ENCODE measurements at places on chromosomes 5 and 9.
A peak's percentile ranks its signal among the peaks of the same experiment; 100 is the strongest.

- DNase-seq: no peak
These were observed 340.7 kb downstream of the TLE4 start for GRCh38 chr9:79912318-79913070.

- DNase-seq: no peak
These were observed 108.3 kb upstream of the PCA3 start for GRCh38 chr9:76655971-76656370.

DNA sequence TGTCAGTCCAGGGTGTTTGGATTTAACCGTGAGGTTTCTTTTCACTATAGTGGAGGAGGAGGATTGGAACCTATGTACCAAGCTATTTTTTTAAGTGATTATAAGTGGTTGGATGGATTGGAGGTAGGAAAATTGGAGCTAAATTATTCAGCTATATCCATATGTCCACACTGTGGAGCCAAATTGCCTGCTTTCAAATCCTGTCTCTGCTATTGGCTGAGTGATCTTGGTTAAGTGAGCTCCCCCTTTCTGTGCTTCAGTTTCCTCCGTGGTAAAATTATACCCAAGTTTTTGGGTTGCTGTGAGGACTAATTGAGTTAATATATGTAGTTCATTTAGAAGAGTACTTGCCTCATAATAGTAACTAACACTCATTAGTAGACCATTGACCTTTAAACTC, 2.5 kb downstream of the CENPP start:
- DNase-seq: no peak

GRCh38 chr9:127537014-127537413, 75.1 kb upstream of the STXBP1 start:
- DNase-seq: peak; percentile 64

DNA sequence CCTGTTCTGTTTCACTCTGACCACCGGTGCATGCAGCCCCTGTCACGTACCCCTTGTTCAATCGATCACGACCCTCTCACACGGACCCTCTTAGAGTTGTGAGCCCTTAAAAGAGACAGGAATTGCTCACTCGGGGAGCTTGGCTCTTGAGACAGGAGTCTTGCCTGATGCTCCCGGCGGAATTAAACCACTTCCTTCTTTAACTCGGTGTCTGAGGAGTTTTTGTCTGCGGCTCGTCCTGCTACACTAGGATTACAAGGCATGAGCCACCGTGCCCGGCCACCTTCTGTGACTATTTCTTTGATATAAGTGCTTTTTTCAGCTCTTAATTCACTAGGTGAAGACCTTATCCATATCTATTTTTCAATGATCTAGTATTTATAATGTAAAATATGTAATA, 167.5 kb downstream of the TTC39B start:
- DNase-seq: no peak

DNA sequence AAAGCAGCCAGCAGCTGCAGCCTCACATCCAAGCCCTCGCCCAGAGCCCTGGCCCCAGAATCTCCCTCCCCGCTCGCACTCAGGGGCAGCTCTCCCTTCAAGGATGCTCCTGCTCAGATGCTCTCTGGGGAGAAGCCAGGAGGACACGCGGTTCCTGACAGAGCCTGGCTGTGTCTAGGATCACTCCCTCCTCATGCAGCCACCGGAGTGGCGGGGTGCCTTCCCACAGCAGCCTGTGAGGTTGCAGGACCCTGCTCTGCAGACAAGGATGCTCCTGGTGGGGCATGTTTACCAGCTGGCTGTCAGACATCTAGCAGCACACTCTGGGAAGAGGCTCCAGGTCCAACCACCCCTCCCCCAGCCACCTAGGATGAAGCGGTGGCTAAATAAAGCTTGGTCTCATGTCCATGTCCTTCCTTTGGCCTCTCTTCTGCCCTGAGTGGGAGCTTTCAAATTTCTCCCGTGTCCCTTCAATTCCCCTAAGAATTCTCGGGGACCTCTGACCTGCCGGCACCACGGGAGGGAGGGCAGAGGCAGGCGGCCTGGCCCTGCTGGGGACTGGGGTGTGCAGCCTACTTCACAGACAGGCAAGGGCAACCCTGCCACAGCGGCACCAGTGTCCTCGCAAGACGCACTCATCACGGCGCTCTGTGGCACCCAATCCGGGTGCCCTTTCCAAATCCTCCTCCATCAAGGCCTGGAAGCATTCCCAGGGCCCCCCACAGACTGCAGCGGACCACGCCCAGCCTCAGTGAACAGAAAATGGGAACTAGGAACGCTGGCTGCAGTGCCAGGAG, 88.3 kb upstream of the SARDH start:
- DNase-seq: no peak

GRCh38 chr5:119402555-119402954, 46.7 kb downstream of the TNFAIP8 start:
- DNase-seq: no peak

DNA sequence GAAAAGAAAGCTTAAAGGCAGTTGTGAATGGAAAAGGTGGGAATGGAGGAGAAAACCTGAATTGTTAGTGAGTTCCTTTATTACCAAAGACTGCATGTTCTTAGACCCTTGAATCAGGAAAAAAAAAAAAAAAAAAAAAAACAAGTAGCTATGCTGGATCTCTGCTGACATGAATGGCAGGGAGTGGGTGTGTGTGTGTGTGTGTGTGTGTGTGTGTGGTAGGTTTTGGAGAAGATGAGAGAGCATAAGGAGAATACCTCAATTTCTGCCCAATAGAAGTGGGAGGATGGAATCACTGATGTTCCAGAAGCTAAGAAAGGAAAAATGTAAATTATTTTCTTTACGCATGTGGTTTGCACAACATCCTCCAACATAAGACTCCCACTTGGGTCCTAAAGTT, 25.5 kb upstream of the NR4A3 start:
- DNase-seq: no peak

- no peak for DNase-seq
These were observed 210.9 kb downstream of the C9orf152 start for GRCh38 chr9:109996936-109997580.

- no peak for DNase-seq
These were observed 62.1 kb upstream of the TMC1 start for GRCh38 chr9:72459308-72459707.

GRCh38 chr5:16626696-16627264, 10.0 kb upstream of the RETREG1 start:
- no peak for DNase-seq

DNA sequence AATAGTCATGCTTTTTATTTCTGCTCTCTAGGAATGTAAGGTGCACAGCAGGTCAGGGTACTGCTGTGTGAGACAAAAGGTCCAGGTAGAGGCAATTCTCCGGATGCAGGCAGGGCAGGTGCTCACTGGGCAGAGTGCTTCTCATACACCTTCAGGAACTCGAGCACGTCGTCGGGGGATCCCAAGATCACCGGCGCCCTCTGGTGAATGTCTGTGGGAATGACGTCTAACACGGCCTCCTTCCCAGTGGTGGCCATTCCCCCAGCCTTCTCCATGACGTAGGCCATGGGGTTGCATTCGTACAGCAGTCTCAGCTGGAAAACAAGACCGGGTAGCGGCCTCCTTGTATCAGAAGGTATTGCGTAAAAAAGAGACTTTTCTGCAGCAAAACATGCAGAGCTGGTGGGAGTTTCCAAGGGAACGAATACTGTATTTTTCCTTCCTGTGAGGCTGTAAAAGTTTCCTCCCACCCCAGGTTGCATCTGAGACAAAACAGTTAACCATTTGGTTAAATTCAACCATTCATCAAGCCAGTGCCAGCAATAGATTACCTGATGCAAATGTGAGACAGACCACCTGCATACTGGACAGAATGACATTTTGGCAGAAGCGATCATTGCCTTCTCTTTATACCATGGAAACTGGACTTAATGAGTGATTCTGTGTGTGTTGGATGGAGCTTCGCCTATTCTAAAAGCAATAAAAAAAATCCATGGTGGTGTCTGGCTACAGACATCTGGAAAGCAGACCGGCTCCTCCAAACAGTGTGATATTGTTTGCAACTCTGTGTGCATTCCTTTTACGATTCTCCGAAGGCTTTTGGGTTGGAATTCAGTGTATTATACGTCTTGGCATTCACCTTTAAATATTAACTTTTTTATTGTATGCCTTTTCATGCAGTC, 9.9 kb upstream of the FBP2 start:
- DNase-seq: peak; percentile 42

DNA sequence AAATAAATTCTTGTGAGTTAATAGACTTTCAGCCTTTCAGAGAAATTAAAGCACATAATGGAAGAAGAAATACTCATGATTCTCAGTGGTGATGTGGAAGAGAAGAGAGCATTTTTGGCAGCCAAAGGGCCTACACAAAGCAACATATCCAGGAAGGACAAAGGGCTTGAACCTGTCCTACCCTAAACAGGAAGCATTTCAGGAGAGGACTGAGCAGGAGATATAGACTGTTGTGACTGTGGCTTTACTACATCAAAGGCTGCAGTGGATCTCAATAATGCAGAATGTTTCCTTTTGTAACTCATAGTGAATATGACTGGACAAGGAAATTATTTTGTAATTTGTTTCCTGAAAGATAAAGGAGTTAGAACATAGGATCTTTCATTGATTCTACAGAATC, 1.3 kb upstream of the PARP8 start:
- DNase-seq: no peak

DNA sequence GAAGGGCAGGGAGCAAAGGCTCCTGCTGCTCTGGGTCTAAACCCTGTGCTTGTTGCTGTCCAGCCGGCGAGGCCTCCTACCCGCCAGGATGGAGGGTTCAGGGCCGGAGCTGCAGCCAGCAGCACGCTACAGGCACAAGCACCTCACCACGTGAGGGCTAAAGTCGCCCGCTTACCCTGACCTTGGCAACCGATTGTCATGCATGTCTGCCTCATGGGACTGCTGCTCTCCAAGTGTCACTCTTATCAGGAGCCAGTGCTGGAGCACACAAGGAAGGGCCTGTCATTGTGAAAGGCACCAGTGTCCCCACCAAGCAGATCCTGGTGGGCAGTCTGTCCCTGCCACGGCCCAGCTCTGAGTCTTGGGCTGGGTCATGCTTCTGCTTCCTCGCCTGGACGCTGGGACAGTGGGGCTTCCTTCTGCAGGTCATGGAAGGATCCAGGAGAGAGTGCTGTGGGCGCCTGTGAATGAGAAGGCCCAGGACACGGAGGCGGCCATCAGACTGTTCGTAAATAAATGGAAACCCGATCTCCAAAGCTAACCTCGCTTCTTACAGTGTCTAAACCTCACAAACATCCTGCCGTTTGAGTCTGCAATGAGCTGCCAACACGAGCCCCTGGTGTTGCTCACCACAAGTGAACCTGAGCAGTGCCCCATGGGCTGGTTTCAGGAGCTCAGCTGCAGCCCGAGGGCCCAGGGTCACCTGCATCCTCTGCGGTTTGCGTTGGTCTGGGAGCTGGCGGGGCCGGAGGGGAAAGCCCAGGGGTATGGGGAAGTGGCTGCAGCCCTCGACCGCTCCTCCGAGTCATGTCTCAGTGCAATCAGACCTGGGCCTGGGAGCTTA, 58.2 kb upstream of the RXRA start:
- DNase-seq: no peak

DNA sequence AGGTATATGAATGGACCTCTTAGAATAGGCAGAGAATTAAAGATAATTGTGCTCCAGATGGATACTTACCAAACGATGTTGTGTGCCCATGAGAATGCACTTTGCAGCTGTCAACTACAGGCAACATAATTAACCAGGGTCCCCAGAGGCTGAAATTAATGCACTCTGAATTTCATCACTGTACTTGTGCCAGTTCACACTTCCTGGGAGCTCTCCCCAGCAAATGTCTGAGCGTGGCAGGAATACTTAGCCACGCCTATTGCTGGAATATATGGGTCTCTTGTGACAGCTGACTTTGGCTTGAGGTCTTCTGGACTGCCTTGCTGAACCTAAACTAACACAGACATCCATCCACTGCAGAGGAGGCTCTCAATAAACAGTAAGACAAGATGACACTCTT, 11.9 kb upstream of the C1QTNF2 start:
- DNase-seq: no peak

DNA sequence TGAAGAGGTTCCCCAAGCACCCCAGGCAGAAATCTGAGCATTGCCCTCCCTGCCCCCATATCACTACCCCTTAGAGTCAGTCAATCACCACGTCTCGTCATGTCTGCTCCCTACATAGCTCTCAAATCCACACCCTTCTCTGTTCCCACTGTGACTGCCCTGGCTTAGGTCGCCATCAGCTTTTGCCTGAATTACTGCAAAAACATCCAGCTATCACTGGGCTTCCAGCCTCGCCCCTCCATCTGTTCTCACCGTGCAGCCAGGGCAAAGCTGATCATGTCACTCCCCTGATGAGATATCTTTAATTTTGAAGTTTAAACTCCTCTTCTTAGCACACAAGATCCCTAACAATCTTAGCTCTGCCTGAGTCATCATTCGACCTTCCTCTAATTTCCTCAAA, 89.6 kb upstream of the TBC1D2 start:
- DNase-seq: no peak

DNA sequence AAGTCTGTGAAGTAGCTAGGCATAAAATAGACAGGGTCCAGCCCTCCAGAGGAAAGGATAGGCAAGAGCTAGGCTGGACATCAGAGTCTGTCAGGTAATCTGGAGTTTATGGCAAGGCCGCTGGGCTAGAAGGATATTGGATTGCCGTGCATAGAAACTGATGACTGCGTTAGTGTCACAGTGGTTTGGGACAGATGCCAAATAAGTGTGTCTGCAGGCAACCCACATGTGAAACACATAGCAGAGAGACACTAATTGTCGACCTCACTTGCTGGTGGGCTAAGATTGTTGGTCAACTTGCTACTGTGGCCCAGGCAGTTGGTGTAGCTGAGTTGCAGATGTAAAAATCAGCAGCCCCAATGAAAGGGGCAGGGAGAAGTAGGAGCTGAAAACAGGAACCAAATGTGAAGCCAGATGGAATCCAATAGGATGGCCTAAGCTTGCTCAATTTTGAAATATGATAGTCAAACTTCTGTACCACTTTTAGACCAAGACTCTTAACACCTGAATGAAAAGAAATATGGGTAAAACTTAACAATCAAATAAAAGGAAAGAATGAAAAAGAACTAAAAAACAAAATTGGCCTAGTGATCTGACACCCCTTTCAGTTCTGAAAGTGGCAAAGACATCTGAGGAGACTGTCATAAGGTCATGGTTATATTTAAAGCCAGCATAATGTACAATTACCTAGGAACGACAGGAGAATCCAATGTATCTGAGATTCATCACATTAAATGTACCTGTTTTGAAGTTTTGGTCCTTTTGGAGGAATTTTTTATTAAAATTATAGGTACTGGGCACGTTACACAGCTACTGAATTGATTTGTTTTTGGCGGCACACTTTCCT, 243.3 kb upstream of the ACTBL2 start:
- DNase-seq: no peak

Measured in prostate gland (tissue), 2 donors.